ENCODE measurements at places on chromosomes 7 and 10.
A peak's percentile ranks its signal among the peaks of the same experiment; 100 is the strongest.

GRCh38 chr10:77989081-77989724, 40.1 kb downstream of the POLR3A start:
- no peak for DNase-seq

GRCh38 chr7:35384761-35385700, 131.1 kb upstream of the TBX20 start:
- DNase-seq = no peak

GRCh38 chr10:89645742-89646172, 715 bp upstream of the PANK1 start:
- no peak for DNase-seq

- DNase-seq = no peak
Observed at GRCh38 chr7:15043931-15044330, 141.4 kb upstream of the DGKB start.

- DNase-seq = no peak
Observed at GRCh38 chr7:157616426-157616825, 279.6 kb downstream of the DNAJB6 start.

- DNase-seq = no peak
Observed at GRCh38 chr10:132589015-132589414, 51.4 kb downstream of the INPP5A start.

GRCh38 chr7:92833024-92833765, 3.2 kb downstream of the CDK6 start:
- peak; percentile 76 for DNase-seq

GRCh38 chr7:49791088-49791741, 17.8 kb downstream of the VWC2 start:
- no peak for DNase-seq

DNA sequence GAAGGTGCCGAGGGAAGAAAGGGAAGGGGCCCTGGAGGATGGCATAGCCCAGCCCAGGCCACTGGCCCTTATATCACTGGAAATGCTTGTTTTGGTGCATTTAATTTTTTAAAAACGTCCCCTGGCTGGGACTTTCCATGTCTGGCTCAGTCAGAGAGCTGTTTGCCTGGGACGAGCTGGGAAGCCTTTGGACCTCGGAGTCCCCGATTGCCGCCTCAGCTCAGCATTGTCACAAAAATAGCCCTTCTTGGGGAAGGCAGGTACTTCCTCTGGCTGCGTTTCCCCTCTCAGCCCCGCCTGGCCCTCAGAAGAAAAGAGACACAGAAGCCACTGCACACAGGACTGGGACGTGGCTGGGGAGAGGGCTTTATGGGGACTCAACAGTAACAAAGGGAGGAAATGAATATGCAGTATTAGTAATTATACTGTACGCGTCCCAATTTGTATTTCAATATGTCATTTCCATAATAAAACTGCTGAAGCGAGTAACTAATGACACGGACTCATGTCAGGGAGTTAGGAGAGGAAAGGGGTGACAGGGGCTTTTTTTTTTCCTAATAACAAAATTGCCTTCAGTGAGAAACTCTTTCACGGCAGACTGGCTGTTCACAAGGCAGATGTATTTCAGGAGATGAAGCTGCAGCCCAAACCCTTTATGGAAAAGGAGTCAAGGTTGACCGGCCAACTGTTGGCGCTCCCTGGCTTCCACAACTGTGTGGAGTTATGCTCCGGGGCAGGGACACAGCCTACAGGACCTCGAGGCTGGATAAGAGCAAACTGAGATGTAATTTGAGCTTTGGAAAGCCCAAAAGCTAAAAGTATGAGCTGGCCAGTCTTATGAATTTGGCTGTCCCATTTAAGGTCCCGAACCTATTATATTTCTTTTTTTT, 31.0 kb upstream of the MXI1 start:
- no peak for DNase-seq

DNA sequence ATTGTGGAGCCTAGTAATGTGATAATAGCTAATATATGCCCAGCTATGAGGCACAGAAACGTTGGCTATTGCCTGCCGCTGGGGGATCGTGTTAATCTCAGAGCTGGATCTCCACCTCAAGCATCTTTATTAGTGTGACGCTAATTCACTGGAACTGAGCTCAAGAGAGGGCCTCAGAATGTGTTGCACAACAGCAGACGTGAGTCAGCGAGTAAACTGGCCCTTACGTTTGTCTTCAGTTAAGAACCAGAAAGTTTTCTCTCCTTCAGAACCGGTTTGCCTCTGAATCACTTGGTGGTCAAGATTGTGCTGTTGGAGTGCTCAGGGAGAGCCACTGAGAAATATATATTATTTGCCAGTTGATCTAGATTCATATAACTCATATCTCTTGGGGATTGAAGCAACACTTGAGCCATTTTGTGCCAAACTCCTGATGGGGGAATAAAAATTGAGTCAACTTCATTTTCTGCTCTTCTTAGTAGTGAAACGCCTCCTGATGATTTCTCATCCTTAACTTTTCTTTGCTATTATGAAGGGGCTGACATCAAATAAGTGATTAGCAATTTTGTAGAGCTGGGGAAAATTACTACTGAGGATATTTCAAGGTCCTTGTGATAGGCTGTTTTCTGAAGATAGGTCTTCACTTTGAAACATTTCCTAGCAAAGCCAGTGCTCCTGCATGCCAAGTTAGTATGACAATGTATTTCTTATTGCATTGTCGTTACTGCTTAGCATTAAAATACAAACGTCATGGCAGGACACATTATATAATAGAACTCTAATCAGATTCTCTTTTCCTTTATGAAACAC, 22.3 kb downstream of the BZW2 start:
- no peak for DNase-seq

GRCh38 chr10:124745673-124746072, 1.5 kb upstream of the FAM53B start:
- DNase-seq = no peak

- no peak for DNase-seq
Observed at GRCh38 chr7:47967123-47967522, 12.3 kb downstream of the HUS1 start.

DNA sequence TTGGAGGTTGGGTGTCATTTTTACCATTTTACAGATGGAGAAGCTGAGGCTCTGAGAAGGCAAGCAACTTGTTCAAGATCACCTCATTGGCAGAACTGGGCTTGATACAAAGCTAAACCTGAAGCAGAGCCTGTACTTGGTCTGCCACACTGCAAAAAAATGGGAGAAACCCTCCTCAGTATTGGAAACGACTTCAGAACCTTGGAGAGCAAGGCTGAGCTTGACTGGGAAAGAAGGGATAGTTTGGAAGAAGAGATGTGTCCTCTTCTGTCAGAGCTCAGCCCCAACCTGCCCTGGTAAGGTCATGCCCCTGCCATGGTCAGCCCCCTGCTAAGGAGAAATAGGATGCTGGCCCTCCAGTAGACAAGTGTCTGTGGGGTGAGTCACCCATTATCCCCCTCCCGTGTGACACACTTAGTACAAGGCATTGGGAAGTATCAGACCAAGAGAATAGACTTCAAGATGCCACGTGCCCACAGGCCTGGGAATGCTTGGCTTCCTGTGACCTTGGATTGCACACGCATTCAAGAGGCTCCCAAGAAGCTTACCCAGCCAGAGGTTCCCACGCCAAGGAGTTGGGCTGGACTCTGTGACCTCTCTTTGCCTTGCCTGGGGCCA, 56.2 kb upstream of the SMNDC1 start:
- DNase-seq = no peak

- DNase-seq = no peak
Observed at GRCh38 chr10:1044964-1045363, 4.0 kb downstream of the IDI1 start.

DNA sequence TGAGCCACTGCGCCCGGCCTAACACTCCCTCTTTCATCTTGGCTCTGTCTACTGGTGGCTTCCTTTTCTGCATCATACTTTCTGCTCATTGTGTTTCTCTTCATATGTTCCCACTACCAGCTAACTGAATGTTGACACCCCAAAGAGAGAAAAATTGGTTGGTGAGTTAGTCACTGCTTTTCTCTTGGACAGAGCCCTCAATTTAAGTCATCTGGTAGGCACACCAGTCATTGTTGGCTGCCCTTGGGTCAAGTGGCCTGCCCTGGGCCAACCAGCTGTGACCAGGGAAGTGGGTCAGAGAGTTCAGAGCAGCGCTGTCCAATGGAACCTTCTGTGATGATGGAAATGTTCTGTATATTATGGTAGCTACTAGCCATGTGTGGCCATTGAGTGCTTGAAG, 52.0 kb downstream of the GRK5 start:
- DNase-seq = no peak

GRCh38 chr10:103884681-103885139, 29.3 kb upstream of the SH3PXD2A start:
- DNase-seq = no peak

- no peak for DNase-seq
Observed at GRCh38 chr7:118148930-118149329, 35.0 kb upstream of the LSM8 start.

DNA sequence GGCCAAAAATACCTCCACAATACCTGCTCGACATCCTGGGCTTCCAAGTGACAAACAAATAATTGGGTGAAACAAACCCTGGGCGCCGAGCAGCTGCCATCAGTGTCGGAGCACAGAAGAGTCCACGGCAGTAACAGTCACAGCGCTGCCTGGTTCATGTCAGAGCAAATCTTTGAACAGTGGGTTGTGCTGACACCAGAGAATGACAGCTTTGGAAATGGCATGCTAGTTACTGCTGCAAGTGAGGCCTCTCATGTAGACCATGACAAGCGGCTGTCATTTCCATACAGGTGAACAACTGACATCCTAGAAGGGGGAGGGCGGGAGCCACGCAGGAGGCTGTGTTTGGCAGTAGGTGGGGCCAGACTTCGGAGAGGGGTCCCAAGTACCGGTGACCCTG, 420.5 kb upstream of the GALNT17 start:
- DNase-seq = no peak

DNA sequence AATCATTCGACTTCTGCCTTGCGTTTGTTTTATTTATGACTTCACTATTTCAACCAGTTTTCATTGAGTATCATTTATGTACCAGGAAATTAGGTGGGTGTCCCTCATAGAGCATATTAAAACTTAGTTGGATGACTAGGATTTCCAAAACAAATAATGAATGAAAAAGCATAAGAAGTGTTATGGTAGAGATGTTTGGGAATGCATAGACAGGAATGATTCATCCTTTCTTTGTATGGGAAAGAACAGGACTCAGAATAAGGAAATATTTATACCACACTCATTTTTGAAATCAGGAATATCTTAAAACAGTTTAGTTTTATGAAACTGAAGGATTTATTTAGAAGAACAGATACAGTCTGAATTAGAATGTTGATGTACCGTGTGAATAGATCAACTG, 315.7 kb downstream of the EXOC4 start:
- no peak for DNase-seq

DNA sequence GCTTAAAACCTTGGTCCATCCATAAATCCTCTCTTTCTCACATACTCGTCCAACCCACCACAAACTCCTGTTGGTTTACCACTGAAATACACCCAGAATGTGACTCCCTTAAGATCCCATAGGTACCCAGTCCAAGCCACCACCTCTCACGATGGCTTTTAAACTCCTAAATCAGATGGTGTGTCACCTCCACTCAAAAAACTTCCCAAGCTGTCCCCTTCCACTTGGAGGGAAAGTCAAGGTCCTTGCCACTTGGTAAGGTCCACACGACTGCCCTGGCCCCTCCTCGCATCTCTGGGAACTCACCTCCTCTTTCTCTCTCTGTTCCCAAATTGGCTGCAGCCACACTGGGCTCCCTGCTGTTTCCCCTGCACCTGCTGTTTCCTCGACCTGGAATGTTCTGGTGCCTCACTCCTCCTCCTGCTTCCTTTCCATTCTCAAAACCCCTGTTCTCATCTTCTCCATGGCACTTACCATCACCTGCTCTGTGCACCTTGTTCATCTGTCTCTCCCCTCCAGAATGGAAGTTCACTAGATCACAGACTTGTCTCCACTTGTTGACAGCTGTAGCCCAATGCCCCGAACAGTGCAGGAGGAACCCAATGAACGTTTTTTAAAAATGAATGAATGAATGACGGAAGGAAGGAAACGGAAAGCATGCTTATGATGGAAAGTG, 23.0 kb downstream of the ZFAND2A start:
- no peak for DNase-seq

DNA sequence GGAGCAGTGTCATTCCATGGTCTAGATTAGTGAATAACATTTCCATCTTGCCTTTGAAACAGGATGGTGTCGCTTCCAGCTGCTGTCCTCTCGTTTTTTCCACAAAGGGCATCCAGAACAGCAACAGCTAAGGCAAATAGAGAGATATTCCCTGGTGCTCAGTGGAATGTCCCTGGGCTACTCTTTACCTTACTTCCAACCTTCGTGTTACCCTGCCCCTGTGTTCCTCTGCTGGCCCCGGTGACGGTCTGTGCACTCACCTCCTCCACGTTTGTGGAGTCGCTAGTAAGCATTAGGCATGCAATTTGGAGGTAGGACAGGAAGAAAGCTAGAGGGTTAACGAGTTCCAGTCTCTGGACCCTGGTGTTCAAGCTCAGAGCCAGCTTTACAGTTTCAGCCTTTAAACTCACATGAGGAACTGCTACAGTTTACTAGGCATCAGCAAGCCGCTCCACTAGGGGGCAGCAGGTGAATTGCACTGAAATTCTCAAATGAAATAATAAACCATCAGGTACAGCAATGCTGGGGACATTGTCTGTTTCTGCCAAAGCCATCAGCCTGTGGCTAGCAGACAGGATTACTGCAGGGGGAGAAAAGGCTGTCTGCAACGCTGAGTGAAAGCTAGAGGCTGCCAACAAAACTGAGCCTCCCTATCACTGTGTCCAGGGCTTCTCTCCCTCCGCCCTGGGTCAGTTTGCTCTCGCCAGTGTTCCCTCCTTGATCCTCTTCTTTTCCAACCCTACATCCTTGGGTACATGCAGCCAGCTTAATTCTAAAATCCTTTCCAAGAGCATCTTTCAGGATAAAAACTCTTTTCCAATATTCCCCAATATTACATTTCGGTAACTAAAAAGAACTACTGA, 9.0 kb downstream of the MRPL32 start:
- DNase-seq = peak; percentile 43

- no peak for DNase-seq
Observed at GRCh38 chr10:1163204-1163660, 107.0 kb downstream of the WDR37 start.

GRCh38 chr10:73263693-73264347, 11.4 kb upstream of the MRPS16 start:
- no peak for DNase-seq

GRCh38 chr7:151660141-151660540, 140.4 kb upstream of the RHEB start:
- no peak for DNase-seq

Data from activated CD8-positive, alpha-beta memory T cell treated with anti-CD3 and anti-CD28 coated beads for 4 hours (primary cell).